ENCODE measurements at places on chromosomes 4 and X. TPM values are rescaled to one million over a fixed set of nuclear protein-coding genes. Genes with fewer than 3 reads are reported as not detected.

The ZNF595 gene
- polyA plus RNA-seq: 11.9 TPM

The GABRQ gene
- not detected for polyA plus RNA-seq

The MND1 gene
- 1.1 TPM for polyA plus RNA-seq

The RHOXF1 gene
- 2.8 TPM for polyA plus RNA-seq

The SLC6A14 gene
- polyA plus RNA-seq: not detected

The GLRA3 gene
- polyA plus RNA-seq: not detected

The NSDHL gene
- polyA plus RNA-seq: 27.4 TPM

The MED14 gene
- polyA plus RNA-seq: 3.1 TPM

- DNase-seq: no peak
Measured at GRCh38 chr4:71195924-71196323, 142.9 kb upstream of the SLC4A4 start.

GRCh38 chr4:170853422-170854021, 763.8 kb upstream of the AADAT start:
- no peak for DNase-seq

GRCh38 chrX:3129256-3129655, 88.0 kb downstream of the ARSF start:
- no peak for DNase-seq

GRCh38 chr4:133145758-133146573, 3.1 kb upstream of the PCDH10 start:
- DNase-seq: no peak

GRCh38 chrX:38831949-38832348, 30.7 kb downstream of the MID1IP1 start:
- no peak for DNase-seq

DNA sequence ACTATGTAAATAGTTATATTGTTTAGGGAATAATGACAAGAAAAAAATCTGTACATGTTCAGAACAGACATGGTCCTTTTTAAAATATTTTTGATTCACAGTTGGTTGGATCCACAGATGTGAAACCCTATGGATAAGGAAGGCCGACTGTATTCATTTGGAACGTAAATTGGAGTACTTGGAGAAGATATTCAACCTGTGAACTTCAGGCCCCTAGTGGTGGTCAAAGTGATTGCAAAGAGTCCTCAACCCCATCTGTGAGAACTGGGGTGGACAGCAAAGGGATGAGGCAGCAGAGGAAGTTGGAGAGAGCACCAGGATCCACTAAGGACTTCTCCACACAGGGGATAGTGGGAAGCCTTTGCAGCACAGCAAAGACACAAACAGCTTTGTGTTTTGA, 6.2 kb upstream of the CXCL13 start:
- DNase-seq: peak; percentile 28

- DNase-seq: peak; percentile 39
Measured at GRCh38 chr4:119233750-119234149, 21.2 kb downstream of the USP53 start.

GRCh38 chr4:60822986-60823385, 377.1 kb upstream of the ADGRL3 start:
- no peak for DNase-seq

DNA sequence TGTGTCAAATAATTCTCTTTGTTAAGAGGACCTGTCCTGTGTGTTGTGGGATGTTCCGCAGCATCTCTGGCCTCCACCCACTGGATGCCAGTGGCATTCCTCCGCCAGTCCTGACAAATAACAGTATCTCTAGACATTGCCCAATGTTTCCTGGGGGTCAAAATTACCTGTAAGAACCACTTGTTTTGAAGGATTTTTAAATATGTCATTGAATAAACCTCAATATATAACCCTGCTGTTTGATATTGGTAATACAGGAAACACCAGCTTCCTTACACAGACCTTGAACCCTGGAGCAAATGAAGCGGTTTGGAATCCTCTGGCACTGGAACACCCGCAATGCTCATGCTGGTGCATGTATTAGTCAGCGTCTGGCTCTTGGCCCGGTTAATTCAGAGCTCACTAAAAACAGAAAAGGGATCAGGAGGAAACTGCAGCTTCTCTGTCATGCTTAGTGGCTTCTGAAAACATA, 101.3 kb downstream of the TBL1X start:
- no peak for DNase-seq
